Activated CD4-positive, alpha-beta T cell treated with anti-CD3 and anti-CD28 coated beads, Interleukin-2, amount 10 ng/mL, durations not matched to agents 7 days and 5 days (primary cell): ENCODE measurements at places on chromosomes 2 and 18. TPM values are rescaled to one million over a fixed set of nuclear protein-coding genes. Genes with fewer than 3 reads are reported as not detected.

Gene CTNNA2
- not detected for total RNA-seq

Gene TNFRSF11A
- total RNA-seq = 8.6 TPM

- H3K27me3 ChIP-seq = no peaks in the 10 kb centered on the region
- DNase-seq = no peak
Measured at GRCh38 chr2:216056739-216057138, 24.9 kb downstream of the PECR start.

DNA sequence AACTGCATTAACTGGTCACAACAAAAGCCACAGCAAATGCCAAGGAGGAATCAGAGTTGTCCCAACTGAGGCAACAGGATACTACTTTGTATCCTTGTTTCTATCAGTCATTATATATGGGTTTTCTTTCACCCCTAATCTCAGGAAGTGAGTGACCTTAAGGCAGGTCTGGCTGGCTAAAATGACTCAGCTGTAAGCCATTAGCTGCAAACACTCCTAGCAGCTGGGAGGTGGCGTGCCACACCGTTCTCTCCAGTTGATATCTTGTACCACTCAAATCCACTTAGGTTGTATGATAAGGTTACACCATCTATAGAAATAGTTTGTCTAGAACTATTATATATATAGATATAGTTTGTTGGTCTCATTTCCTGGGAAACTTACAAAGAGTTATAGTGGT, 171.1 kb upstream of the MC4R start:
- DNase-seq = no peak
- no peak overlapping the region for H3K4me3 ChIP-seq
- no peak overlapping the region for H3K27ac ChIP-seq
- no peaks in the 10 kb centered on the region for H3K36me3 ChIP-seq
- no peaks in the 10 kb centered on the region for H3K27me3 ChIP-seq

GRCh38 chr18:65955747-65956146, 204.9 kb downstream of the CDH7 start:
- H3K4me3 ChIP-seq = no peak overlapping the region
- no peaks in the 10 kb centered on the region for H3K4me1 ChIP-seq
- H3K27ac ChIP-seq = no peak overlapping the region
- H3K36me3 ChIP-seq = no peaks in the 10 kb centered on the region
- no peak for DNase-seq
- no peaks in the 10 kb centered on the region for H3K27me3 ChIP-seq

DNA sequence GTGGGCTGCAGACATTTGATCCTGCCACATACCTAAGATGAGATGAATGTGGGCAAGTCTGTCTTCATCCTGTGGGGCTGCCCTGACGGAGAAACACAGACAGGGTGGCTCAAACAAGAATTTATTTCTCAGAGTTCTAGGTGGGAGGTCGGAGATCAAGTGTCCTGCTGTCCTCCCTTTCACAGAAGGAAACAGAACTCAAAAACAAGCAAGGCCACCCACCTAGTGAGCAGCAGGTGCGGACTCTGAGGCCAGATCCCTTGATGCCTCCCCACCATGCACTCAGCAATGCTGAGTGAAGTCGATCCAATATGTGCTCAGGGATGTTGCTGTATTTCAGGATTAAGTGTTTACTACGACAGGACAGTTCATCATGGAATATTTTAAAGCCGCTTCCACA, 63.0 kb upstream of the SNTG2 start:
- no peaks in the 10 kb centered on the region for H3K4me1 ChIP-seq
- no peaks in the 10 kb centered on the region for H3K36me3 ChIP-seq
- H3K27me3 ChIP-seq = peaks cover 9% of the 10 kb centered on the region

Gene C2orf78
- total RNA-seq = not detected

DNA sequence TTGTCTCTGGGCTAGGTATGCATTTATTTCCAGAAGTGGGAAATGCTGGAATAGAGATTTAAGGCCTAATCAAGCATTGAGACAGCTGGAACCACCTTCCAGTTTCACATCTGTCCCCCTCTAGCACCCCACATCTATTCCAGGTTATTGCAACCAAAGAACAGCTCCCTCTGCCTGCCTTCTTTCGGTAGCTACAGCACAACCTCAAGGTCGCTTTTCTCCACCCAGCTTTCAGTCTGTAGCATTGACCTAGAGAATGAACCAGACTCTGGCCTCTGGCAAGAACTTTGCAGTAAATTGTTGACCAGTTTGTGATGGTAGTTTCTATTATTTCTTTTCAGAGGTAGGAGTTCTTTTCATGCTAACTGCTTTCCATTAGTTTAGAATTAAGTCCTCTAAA, 484.2 kb downstream of the DLGAP1 start:
- no peaks in the 10 kb centered on the region for H3K4me1 ChIP-seq
- no peak overlapping the region for H3K4me3 ChIP-seq
- H3K27ac ChIP-seq = no peak overlapping the region
- no peaks in the 10 kb centered on the region for H3K36me3 ChIP-seq

- no peak for DNase-seq
- no peak overlapping the region for H3K4me3 ChIP-seq
- no peak overlapping the region for H3K27ac ChIP-seq
- no peaks in the 10 kb centered on the region for H3K4me1 ChIP-seq
- peaks cover 2% of the 10 kb centered on the region for H3K36me3 ChIP-seq
Measured at GRCh38 chr2:18588049-18588448, 1.3 kb downstream of the NT5C1B start.
